ENCODE measurements at places on chromosomes 3 and 15.

GRCh38 chr3:192408647-192409200 is 318.6 kb downstream of the FGF12 start:
- DNase-seq = no peak

DNA sequence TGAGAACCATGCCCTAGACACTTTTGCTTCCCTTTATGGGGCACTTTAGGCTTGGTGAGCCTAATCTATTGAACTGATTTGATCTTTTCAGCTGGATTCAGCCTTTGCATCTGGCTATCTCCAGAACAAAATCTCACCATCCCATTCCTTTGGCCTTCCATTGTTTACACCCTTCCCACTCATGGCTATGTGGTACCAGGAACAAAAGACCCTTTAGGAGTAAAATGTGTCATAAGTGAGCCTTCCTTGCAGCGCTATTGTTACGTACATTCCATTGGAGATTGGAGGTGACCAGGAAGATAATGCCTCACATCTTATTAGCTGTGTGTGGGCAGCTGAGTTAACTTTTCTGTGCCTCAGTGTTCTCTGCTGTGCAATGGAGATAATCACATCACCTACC is 188.4 kb downstream of the SATB1 start:
- DNase-seq = no peak

DNA sequence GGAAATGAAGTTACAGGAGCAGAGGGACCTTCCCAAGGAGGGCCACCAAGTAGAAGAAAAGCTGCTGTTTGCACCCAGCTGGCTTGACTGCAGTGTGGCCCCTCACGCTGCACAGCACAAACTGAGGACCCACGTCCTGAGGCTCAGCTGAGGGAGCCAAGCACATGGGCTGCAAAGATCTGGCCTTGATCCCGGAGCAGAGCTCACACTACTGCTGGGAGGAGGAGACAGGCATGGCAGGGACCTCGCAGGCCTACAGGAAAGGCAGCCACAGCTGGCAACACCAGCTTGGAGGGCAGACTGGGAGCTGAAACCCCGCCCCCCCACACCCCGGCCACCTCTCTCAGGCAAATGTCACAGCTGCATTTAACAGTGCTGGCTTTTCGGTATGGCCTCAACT is 39.7 kb downstream of the KLHL25 start:
- DNase-seq = no peak

DNA sequence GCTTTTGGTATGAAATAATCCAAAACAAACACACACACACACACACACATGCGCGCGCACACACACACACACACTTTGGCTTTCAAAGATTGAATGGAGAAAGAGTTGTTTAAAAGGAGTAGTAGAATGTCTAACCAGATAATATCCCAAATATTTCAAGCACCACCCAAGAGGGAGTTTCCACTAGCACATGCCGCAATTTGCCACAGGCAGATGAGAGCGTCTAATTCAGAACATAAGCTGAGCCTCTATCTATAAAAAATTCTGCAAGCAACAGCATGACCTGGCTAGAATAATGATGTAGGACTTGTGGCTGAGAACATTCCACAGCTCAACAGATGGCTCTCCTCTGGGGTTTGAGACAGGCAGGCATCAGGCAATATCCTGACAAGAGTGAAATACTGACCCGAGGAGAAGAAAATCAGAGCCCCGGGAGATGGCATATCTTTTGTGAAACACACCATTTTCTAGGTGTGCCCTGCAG is 302.5 kb upstream of the GADL1 start:
- peak; percentile 79 for DNase-seq

DNA sequence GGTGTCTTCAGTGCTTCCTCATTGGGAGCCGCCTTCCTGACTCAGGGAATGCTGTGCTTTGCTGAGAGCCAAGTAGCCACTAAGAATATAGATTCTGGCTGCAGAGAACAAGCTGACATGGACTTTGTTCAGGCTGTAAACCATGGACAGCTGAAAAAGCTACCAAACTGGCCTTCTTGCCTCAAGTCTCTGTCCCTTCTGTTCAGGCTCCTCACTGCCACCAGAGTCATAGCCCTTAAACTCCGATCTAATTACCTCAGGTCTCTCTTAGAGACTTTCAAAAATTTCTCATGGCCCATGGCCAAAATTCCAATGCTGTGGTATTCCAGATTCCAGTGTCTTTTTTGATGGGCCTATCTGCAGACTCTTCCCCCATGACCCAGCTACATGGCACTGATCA is 19.4 kb upstream of the PTX3 start:
- peak; percentile 79 for DNase-seq

- DNase-seq = no peak
These were observed 89.7 kb downstream of the EEFSEC start for GRCh38 chr3:128242818-128243601.

DNA sequence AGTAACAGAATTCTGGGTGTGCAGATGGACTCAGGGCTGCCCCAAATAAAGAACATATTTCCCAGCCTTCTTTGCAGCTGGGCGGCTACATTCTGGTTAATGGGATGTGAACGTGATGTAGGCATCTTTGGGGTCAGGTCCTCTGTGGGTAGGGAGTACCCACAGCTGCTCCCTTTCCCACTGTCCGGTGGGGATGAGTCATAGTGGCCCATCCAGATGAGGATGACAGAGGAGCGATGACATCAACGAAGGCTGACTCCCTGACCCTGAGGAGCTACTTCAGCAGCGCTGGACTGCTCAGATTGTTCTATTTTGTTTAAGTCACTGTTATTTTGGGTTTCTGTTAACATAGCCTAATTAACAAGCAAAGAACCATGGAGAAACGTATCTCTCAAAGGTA is 38.0 kb downstream of the SRPRB start:
- peak; percentile 89 for DNase-seq

GRCh38 chr3:149552700-149553099 is 78.2 kb downstream of the TM4SF4 start:
- no peak for DNase-seq

DNA sequence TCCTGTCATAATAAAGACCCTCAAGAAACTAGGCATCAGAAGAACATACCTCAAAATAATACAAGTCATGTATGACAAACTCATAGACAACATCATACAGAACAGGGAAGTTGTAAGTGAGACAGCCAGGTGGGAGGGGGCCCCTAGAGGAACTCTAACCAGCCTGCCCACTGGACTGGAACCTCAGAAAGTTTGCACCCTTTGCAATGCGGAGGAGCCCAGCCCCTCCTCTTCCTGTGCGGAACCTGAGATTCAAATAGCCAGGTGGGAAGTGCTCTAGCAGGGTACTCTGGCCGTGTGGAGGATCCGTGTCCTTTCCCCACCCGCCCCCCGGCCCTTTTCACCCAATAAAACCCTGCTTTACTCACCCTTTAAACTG is 387.0 kb upstream of the CBLB start:
- no peak for DNase-seq

- DNase-seq = peak; percentile 36
These were observed 29.6 kb downstream of the GADL1 start for GRCh38 chr3:30864836-30865235.

DNA sequence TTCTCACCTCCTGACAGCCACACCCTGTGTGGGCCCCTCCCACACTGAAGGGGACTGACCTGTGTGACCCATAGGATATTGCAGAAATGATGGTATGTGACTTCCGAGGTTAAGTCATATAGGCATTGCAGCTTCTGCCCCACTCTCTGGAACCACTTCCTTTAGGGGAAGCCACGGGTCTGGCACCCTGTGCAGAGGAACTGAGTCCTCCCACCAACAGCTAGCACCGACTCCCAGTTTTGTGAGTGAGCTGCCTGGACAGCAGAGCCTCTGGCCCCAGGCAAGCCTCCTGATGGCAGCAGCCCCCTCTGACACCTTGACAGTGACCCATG is 24.6 kb upstream of the SLC6A6 start:
- no peak for DNase-seq
